ENCODE measurements at places on chromosomes 13 and 19.

DNA sequence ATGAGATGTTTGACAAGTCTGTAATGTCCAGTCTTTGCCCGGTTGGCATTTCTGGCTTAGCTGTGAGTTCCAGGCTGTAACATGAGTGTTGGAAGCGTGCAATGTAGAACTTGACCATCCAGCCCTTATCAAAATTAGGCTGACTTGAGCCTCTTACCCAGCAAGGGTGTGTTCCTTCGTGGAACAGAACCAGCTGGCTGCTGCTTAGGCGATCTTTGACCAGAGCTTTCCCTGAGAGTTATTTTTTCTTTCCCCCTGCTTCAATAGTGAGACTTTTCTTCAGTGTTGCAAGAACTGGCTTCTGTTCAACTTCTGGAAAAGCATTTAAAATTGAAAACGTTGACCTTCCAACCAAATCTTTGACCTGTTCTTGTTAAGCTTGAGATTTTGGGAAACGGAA is 6.5 kb downstream of the TNFSF13B start:
- no peak for DNase-seq

- DNase-seq, result peak; percentile 48
These were observed 699.0 kb downstream of the FGF9 start for GRCh38 chr13:22369840-22370239.

- DNase-seq, result no peak
These were observed 9.5 kb upstream of the TMEM86B start for GRCh38 chr19:55238030-55238429.

DNA sequence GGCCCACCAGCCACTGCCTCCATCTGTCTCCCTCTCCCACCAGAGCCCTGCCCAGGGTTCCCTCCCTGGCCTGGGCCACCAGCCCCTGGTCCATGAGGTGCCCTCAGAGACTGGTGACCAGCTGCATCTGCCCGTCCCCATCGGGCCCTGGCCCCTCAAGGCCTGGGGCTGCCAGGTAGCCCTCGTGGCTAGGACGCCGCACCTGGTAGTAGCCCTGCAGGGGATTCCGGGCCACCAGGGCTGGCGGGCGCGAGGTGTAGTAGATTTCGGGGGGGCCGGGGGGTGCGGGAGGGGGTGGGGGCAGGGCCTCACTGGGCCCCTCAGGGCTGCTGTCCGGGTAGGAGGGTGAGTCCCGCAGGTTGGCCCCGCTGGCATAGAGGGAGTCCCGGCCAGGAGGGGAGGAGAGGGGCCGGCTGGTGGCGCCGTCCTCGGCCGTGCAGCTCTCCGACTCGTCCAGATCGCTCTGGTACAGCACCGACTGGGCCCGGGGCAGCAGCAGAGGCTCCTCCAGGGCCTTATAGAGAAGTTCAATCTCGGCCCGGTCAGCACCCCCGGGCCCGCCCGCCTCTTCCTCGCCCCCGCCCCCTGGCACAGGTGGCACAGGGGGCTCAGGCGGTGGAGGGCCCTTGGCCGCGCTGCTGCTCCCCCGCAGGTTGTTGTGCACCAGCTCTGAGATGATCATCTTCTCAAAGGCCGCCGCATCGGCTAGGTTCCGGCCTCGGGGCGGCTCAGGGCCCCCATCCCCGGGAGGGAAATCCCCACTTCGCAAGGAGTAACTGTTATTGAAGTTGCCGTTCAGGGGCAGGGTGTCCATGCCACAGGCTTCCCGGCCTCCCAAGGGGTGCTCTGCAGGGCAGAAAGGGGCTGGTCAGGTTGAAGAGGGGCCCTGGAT is 14.6 kb upstream of the ASF1B start:
- no peak for DNase-seq

DNA sequence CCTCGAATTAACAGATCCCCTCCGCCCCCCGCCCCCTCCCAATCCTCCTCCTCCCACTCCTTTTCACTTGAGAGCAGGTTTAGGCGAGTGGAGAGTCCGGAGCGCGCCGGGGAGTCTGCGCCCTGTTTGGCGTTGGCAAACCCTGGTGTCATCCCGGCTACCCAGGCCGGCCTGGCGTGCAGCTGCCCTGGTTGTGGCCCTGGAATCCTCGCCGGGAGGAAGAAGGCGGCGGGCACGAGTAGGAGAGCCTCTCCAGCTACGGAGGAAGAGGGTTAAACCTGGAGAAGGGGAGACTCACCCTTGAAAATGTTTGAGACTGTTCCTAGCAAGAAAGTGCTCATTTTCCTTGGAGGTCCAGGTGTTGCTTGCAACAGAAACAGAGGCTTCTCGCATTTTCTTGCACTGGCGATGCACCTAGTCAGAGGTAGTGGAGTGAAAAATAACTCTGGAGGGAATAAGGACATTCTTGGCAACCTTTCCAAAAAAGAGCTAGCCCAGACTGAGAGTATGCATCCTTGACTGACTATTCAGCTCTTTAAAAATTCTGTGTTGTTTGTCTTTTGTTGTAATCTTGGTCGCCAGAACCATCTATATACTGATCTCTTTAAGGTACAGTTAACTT is 1.3 kb upstream of the SOX21 start:
- DNase-seq, result no peak

GRCh38 chr13:23905766-23906165 is 8.5 kb upstream of the C1QTNF9B start:
- DNase-seq, result no peak
